ENCODE measurements at places on chromosomes 12 and 14.

GRCh38 chr14:61103541-61104339 is 122.7 kb downstream of the SLC38A6 start:
- no peak for DNase-seq

GRCh38 chr12:4789776-4790175 is 69.6 kb downstream of the GALNT8 start:
- DNase-seq: no peak

DNA sequence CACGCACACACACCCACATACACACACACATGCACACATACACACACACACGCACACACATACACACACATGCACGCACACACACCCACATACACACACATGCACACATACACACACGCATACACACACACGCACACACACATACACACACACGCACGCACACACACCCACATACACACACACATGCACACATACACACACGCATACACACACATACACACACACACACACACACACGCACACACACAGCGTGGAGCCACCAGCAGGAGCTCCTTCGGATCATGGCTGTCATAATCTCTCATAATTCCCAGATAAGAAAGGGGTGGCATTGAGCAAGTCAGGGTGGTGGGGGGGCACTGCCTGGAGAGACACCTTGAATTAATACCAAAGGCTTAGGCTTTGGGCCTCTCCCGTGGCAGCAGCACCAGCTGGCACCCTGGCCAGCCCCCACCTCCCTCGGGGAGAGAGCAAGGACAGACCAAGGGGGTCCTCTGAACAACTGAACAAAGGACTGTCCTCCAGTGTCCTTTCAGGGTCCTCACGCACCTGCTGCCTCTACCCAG is 21.9 kb downstream of the ANO2 start:
- no peak for DNase-seq

DNA sequence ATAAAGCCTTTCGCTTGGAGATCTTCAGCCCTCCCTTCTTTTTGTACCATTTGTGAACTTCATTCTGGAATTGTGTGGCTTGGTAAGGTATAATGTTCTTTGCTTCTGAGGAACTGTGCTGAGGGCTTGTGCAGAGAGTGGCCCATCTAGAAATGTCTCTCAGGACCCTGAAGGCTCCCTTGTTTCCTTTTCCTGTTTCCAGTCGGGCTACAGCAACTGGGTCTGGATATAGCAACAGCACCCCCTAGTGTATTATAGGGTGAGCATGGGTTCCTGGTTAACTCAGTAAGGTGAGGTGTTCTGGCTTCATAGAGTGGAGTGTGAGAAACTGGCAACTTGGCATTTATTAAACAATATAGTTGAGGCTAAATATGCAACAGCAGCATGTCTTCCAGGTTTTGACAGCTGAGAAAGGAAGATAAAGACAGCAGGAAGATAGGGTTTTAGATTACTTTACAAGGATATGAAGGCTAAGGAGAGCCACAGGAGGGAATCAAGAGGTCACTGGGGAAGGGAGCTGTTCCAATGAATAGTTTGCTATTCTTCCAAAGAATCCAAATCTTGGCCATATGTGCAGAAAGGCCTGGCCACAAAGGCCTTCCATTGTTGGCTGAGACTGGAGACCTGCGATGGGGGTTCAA is 49.1 kb upstream of the RNU6-8 start:
- peak; percentile 89 for DNase-seq

GRCh38 chr14:71142375-71143038 is 235.2 kb downstream of the PCNX1 start:
- no peak for DNase-seq

DNA sequence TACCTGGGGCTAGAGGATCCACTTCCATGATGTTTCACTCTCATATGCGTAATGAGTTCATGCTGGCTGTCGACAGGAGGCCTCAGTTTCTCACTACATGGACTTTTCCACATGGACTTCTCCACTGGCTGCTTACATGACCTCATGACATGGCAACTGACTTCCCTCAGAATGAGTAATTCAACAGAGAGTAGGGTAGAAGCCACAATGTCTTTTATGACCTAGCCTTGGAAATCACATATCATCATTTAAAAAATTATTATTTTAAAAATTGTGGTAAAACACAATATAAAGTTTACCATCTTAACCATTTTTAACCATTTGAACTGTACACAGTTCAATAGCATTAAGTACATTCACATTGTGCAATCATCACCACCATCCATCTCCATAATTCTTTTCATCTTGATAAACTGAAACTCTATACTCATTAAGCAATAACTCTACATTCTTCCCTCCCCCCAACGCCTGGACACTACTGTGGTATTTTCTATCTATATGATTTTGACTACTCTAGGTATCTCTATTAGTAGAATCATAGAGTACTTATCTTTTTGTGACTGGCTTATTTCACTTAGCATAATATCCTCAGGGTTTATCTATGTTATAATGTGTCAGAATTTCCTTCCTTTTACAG is 144.5 kb downstream of the TGFB3 start:
- DNase-seq: no peak

DNA sequence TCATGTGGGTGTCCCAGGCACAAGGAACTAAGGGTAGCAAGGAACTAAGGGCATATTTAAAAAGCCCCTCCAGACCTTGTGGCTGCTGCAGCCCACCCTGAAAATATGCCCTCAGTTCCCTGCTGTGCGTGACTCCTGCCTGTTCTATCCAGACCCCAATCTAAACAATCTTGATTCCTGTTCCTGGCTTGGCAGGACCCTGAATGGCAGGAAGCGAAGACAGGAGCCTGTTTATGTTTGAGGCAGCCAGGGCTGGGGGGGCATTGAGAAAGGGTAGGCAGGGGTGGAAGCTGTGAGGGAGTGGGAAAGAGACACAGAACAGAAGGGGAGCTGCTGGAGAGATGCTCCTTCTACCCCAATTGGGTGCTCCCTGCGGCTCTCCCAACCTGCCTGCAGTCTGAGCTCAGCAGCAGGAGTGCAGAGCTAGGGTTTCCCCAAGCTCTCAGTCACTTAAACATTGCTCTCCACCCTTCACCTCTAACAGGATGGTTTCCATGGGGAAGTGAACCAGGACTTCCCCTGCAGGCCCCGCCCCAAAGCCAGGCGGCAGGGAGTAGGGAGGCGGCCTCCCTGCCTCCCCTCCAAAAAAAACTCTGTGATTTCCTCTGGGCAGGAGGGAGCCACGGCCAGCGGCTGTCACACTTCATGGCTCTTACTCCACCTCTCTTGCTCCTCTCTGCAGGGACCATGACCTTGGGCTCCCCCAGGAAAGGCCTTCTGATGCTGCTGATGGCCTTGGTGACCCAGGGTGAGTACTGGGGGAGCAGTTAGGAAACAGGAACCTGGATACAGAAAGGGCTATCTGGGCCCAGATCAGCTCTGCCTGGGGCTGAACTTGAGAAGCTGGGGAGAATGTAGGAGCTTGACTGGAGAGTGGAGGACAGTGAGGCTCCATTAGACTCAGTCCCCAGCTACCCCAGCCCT is 4.7 kb downstream of the ACVRL1 start:
- DNase-seq: no peak

DNA sequence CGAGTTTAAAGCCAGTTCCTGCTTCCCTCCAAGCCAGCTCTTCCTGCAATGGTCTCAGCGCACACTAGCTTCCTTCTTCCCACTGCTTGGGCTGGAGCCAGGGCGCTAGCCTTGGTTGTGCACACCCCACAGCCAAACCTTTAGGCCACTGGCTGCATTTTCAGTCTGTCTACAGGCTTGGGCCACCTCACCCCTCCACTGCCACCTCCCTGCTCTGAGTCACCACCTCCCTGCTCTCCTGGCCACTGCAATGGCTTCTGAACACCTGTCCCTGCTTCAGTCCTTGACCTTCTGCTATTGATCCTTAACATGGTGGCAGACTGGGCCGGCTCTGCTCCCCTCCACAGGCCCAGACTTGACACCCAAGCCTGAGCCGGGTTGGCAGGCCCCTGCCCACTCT is 151.1 kb downstream of the RBM19 start:
- no peak for DNase-seq

GRCh38 chr12:84727961-84728360 is 184.6 kb downstream of the SLC6A15 start:
- no peak for DNase-seq

DNA sequence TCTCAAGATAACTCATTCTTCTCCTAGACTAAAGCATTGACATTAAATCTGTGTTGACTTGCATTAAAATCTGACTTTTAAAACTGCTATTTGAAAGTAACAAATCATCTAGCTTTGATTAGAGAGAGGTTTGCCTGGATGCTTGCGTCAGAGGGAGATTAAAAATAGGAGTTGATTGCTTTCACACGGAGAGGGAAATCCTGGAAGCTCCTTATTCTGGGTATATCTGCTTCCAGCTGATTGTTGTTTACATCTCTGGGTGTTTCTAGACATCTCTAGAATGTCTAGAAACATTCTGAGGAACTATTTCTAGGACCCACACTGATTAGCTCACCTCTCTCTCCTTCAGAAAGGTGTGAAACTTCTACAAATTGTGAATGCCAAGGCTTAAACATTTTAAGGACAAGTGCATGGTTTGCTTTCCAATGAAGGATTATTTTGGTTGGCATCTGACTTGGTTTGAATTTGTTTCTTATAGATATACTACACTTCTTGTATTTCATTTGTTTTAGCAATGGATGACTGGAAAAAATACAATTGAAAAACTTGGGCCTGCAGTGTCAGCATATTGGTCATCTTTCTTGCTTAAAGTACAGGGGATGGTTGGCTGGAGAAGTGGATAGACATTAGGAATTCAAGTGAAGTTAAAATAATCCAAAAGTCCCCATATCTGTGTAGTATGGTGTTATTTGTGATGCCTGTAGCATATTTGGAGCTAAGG is 2.1 kb downstream of the DIP2B start:
- no peak for DNase-seq

DNA sequence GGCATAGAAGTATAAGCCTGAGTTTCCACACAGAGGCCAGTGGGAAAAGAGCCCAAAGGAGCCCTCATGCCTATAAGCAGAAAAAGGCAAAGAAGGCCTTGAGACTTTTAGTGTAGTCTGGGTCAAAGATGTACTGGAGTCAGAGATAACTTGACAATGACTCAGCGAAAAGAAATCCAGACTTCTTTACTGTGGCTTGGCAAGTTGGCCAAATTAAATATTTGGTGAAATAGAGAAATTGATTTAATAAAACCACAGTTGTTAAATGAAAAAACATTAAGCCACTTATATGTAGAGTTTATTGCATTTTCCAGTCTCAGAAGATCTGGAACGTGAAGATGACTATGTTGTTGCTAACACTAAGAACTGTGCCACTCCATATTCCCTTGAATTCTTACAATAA is 105.1 kb downstream of the TMTC3 start:
- DNase-seq: no peak

GRCh38 chr12:120798696-120799095 is 73.1 kb downstream of the ACADS start:
- DNase-seq: no peak

DNA sequence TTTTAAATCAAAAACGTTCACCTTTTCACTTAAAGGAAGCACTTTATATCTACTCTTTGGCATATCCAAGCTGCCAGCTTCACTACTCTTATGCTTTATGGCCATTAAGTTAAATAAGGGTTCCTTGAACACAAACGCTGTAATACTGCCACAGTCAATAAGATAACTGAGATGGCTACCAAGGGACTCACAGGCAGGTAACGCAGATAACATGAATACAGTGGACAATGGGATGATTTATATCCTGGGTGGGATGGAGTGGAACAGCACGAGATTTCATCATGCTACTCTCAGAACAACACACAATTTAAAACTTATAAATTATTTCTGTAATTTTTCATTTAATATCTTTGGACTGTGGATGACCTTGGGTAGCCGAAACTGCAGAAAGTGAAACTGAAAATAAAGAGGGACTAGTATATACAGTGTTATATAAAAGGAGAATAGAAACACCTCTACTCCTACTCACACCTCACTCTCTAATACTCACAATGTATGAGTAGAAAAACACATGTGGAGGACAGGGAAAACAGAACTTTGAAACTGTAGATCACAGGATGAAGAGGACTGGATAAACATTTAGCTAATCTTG is 367.3 kb downstream of the C12orf50 start:
- DNase-seq: no peak

DNA sequence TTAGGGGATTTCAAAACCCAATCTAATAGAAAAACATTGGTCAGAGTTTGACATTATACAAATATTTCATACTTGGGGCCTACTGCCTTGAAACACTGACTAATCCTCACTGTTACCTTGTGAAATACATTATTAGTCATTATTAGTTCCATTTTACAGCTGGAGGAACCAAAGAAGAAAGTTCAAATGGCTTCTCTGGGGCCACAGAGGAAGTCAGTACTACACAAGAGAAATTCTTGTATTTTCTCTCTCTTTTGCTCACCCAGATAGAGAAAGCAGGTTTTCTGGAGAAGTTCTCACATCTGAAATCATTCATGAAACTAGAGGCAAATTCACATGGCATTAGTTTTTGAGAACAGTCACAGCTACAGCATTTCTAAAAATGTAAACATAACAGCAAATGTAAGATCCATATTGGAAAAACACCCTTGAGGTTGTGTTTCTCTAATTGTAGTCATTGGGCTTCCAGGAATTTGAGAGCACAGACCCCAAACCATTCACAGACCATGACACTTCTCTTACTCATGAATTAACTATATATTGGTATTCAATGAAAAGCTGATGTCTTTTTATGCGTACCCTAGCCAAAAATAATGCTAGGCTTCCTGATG is 83.0 kb downstream of the LLPH start:
- no peak for DNase-seq

DNA sequence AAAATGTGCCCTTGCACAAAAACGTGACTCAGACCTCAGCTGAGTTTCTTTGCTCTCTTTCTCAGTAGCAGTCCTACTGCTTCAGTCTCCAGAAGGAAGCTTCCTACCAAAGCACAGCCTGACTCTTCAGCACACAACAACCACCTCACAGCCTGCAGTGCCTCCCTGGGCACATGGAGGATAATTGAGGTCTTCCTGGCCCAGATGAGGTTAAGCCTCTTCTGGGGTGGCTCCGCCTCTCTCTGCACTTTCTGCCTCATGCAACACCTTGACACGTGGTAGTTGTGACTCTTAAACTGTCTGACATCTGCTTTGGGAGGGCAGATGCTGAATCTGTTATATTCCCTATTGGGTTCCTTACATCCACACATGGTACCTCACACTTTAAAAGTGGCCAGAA is 33.8 kb downstream of the GIT2 start:
- no peak for DNase-seq

GRCh38 chr12:100688451-100688864 is 106.1 kb upstream of the ANO4 start:
- DNase-seq: no peak

- DNase-seq: no peak
Observed at GRCh38 chr14:85325134-85326017, 204.6 kb upstream of the FLRT2 start.

- DNase-seq: no peak
Observed at GRCh38 chr12:106142591-106143261, 4.0 kb upstream of the NUAK1 start.

- no peak for DNase-seq
Observed at GRCh38 chr14:88879022-88879421, 54.6 kb downstream of the TTC8 start.

- DNase-seq: no peak
Observed at GRCh38 chr12:109064143-109064542, 11.8 kb downstream of the USP30 start.

GRCh38 chr12:58741226-58741625 is 179.1 kb downstream of the LRIG3 start:
- no peak for DNase-seq

Measured in NCI-H1092 treated with DMSO at 0.1 percent for 48 hours (cell line).